Eye (tissue), 1 donor: ENCODE measurements at places on chromosomes 5 and 9.

DNA sequence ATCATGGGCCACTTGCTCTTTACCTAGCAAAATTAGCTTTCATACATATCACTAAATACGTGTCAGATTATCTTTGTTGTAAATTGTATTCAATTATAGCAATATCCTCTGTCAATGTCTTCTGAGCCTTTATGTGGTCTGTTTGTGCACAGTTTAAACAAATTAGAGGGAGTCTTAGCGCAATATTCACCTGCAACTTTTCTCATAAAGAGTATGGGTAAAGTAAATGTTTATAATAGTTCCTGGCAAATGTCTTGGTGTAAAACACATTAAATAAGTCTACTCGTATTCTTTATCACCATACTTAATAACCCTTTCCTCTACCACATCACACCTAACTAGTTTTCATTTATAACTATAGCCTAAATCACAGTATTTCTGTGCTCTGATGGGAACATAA, 169.0 kb downstream of the PCSK1 start:
- DNase-seq = no peak

- no peak for DNase-seq
Observed at GRCh38 chr9:128120741-128121465, 6.6 kb downstream of the PTGES2 start.

DNA sequence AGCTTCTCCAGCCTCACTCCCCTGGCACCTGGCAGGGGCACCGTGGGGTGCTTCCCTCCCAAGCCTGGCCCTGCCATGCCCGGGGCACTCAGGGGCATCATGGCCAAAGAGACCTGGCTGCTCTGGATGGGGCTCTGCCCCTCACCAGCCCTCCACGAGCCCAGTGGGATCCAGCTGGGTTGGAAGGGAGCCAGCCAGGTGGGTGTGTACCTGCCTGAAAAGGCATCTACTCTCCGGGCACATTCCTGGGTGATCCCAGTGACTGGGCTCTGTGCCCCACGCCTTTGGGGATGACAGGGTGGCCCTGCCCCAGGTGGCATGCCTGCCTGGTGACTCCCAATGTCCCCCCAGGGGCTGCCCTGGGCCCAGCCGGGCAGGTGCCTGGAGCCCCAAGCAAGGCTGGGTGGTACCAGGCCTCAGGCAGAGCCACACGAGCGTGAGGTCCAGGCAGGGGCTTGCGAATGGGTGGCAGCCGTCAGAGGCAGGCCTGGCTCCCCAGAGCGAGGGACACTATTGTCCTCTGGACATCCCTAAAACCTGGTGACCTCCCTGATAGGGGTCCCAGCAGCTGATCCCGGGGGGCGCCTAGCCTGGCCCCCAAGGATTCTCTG, 777 bp downstream of the GPSM1 start:
- peak; percentile 68 for DNase-seq

DNA sequence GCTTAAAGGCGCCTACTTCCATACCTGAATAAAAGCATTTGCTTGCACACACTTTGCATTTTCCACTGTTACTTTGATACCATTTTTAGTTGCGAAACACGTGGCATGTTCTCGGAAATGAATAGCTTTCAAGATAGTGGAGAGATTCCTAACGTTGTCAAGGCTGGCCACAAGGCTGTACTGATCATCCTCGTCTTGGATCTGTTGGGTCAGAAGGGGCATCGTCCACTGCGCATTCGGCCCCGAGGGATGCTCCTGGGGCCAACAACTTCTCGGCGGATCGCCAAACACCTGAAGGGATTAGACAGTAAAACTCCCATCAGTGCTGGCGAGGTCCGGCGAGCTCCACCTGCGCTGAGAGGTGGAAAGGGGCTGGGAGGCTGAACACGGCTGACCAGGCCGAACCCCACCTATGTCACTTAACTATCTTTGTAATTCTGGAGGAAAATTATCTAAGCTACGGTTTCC, 599 bp downstream of the RAD1 start:
- no peak for DNase-seq

DNA sequence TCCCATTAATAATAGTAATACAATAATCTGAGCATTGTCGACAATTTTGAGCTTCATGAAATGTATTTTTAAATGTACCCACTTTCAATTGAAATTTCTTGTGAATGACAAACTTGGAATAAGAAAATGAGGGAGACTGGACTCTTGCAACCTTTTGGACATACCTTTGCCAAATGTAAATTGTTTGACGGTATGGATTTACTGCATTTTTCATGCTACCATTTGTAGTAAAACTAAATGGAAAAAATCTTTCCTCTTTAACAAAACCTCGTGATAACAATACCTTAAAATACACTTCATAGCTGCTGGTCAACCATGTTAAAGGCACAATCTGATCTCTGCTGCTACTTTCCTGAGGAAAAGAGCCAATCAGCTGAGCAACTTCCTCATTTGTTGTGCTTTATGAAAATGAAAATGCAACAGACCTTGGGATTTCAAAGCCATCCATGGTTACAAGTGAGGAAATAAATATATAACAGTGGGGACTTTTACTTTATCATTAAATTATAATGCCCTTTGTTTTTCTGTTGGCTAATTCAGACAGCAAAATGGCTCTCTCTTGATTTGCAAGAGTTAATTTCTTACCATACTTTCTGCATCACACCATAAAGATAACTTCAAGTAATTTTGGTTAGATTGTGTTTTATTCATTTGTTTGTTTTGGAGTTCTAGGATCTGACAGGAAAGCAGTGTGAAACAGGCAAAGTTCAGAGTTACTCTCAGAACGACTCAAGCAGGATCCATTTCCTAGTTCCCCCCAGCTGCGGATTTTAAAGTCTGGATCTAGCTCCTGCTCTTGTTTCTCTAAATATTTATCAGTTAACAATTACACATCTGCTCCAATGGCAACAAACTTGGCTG, 1.1 kb downstream of the ALDH1A1 start:
- DNase-seq = peak; percentile 41

GRCh38 chr9:125959951-125960619, 212.9 kb downstream of the PBX3 start:
- peak; percentile 67 for DNase-seq

DNA sequence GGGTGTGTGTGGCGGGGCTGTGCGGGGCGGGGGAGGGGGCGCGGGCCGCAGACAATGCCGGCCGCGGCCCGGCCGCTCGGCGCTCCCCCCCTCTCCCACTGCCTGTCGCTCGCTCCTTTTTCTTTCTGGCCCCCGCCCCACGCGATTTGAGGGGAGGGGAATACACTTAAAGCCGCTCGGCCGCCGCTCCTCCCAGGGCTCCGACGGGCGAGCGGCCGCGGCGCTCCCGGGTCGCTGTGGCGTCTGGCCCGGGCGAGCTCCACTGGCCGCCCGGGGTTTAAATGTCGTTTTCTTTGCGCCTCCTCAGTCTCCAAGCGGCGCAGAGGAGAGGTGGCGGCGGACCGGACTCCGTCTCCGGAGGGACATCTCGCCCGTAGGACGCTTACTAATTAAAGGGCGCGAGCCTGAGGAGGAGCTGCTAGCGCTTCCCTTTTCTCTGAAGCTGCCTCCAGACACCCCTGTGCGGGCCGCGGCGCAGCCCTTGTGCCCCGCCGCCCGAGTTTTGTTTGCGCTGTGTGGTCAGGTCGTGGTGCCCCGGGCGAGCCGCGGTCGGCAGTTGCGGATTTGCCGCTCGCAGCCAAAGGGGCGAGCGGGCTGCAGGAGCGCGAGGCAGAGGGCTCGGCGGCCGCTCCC, 1.4 kb downstream of the ZSWIM6 start:
- DNase-seq = peak; percentile 85

- no peak for DNase-seq
Observed at GRCh38 chr9:69569738-69570451, 102.3 kb downstream of the APBA1 start.

GRCh38 chr5:35859101-35859661, 2.5 kb downstream of the IL7R start:
- peak; percentile 77 for DNase-seq

- DNase-seq = no peak
Observed at GRCh38 chr9:16959391-16959790, 88.9 kb upstream of the BNC2 start.

DNA sequence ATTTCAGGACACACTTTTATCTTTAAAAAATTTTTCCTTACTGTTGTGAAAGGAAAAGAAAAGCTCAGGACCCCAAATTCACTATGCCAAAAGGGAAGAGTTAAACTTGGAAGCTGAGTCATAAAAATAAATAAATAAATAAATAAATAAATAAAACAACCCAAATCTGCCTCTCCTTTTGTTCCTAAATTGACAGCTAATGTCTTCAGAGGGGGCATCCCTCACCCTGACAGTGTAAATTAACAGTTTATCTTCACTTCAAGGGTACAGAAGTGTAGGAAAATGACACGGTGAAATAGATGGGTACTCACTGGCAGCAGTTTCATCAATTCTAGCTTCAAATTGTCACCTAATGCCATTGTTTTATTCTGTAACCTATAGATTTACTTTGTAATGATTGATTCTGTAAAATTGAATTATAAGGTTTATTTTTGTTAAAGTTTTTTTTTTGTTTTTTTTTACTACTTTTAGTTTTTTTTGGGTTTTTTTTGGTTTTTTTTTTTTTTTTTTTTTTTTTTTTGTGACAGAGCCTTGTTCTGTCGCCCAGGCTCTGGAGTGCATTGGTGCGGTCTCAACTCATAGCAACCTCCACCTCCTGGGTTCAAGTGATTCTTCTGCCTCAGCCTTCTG, 18.5 kb upstream of the ANXA1 start:
- DNase-seq = peak; percentile 46

DNA sequence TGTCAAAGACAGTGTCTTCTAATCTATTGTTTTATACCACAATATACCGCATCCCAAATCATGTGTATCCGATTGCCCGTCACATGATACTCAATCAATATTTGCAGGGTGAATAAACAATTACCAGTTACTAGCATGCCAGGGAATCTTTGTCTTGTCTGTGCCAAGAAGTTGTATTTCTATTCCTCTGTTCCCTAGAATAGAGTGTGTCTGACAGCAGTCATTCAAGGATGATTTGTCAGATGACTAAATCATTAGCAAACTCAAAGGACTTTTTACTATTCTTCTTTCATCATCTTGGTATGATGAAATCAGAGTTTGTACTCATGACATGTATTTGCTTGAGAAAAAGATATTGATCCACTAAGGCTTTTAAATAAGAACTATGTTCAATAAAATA, 348.8 kb downstream of the HTR1A start:
- no peak for DNase-seq

GRCh38 chr5:56471707-56472106, 238.6 kb upstream of the ANKRD55 start:
- DNase-seq = no peak

DNA sequence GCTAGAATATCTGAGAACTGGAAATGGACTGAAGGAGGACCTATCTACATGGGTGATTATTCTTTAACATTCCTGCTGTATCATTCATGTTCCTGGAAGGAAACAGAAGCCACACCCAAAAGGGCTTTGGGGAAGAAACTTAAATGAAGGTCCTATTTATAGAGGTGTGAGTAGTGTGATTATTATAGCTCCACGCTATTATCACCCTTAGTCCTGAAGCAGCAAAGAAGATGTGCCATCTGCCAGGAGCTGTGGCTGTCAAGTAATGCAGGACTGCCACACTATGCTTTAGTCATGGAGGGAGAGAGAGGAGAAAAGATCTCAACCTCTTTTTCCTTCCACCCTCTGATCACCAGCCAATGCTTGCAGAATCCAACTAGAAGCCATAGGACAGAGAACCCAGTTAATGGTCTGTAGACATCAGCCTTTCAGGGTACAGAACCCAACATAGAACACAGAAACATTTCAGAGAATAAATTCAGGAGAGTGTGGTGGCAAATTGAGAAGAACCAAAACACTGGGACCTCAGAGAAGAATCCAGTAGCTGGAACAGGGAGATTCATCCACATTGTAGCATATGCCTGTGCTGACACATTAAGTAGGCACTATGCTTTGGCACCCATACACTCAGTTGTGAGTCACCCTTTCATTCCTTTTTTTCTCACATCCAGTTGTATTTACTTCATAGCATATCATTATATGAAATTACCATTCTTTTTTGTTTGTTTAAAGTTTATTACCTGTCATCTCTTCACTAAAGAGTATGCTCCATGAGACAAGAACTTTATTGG, 21.0 kb upstream of the RNF180 start:
- DNase-seq = no peak

DNA sequence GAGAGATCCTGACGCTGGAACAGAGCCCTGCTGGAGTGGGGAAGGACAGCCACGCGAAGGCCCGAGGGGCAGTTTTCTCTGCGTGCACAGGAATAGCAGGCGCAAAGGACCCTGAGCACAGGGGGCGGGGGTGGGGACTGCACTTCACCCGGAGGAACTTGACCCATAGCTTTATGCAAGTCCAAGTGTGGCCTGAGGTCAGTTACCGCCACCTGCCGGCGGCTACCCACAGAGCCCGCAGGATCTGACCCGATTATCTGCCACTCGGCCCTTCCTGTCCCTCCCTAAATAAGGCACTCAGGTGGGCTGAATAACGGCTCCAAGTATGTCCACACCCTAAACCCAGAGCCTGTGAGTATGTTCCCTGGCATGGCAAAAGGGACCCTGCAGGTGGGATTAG, 65.4 kb upstream of the FCN1 start:
- no peak for DNase-seq

DNA sequence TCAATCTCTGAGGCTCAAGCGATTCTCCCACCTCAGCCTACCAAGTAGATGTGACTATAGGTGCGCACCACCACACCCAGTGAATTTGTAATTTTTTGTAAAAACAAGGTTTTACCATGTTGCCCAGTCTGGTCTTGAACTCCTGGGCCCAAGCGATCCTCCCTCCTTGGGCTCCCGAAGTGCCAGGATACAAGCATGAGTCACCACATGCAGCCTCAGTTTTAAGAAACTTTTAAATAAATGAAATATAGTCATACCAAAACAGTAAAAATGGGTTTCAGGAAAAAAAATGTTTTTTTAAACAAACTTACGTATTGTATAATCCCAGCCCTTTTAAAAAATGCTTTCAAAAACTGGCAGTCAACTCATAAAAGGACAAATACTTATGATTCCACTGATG, 26.6 kb downstream of the FXN start:
- DNase-seq = no peak

GRCh38 chr5:5564898-5565297, 142.4 kb downstream of the ICE1 start:
- DNase-seq = no peak

DNA sequence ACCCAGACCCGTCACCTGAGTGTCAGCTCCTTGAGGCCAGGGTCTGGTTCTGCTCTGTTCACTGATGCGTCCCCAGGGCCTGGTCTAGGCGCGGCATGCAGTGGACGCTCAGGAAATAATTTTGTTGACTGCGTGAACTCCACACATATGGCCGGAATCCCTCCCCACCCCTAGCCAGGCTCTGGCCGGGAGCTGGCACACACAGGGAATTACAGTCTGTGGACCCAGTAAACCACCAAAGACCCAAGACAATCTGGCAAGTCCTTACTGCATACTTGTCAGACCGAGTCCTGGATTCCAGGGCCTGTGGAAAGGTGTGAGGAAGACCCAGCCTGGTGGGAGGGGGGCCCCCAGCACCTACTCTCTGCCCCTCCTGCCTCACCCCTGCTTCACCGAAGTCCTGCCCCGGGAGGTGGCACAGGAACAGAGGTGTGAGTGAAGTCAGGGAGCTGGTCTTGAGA, 113.0 kb upstream of the IER5L start:
- no peak for DNase-seq
